ENCODE measurements at places on chromosomes 4 and X.

- DNase-seq, result no peak
These were observed 39.1 kb upstream of the BMP2K start for GRCh38 chr4:78737035-78737434.

- DNase-seq, result no peak
These were observed 32.2 kb downstream of the UNC5C start for GRCh38 chr4:95516528-95517017.

- DNase-seq, result no peak
These were observed 116.2 kb upstream of the STX18 start for GRCh38 chr4:4658052-4658451.

DNA sequence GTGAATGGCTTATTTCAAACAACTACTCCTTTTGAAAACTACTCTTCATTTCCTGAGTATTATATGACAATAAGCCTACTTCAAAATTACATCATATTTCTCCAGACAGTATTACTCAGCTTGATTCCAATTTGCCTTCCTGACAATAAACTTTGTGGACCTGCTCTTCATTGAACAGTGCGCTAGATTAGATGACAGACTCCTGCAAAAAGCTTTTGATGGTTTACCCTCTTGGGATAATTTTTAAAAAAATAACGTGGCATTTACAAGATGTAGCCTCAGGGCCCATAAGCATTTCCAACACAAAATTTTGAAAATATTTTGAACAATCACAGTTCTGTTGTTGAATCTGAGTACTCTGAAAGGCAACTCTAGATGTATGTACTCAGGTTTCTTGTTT is 25.9 kb downstream of the MGAT4D start:
- DNase-seq, result no peak

- no peak for DNase-seq
These were observed 53.9 kb upstream of the TENM3 start for GRCh38 chr4:182189103-182189878.

DNA sequence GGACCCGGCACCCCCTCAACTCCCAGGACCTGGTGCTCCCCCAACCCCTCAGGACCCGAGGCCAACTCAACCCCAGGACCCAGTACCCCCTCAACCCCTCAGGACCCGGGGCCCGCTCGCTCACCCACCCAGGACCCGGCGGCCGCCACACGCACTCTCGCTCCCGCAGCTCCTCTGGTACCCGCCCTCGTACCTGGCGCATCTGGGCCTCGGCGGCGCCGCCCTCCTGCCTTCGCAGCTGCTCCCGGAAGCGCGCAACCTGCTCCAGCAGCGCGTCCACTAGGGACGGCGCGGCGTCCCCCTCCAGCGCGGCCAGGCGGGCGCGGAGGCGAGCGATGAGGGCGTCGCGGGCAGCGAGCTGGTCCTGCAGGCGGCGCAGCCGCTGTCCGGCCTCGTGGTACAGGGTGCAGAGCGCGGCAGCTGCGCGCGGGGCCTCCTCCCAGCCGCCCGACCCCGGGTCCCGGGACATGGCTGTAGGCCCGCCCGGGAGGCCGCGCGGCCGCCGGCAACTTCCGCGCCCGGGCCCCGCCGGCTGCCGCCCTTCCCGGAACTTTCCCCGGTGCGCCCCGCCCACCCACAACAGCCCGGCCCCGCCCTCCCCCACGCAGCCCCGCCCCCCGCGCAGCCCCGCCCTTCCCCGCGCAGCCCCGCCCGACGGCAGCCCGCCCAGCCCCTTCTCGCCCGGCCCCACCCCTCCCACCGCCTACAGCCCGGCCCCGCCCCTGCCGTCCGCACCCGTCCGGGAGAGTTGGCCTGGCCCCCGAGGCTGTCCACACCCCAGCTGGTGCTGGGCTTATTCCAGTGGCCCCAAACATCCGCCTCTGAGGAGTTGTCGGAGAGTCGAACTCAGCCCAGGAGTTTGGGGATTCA is at the start of gene TNIP2:
TNIP2 (minus strand) TSS at position 516 of the 870 bp plus-strand sequence; CDS start at position 469, 47 bp downstream.
- peak; percentile 67 for DNase-seq

GRCh38 chrX:132876523-132877338 is 81.7 kb downstream of the HS6ST2 start:
- DNase-seq, result no peak

DNA sequence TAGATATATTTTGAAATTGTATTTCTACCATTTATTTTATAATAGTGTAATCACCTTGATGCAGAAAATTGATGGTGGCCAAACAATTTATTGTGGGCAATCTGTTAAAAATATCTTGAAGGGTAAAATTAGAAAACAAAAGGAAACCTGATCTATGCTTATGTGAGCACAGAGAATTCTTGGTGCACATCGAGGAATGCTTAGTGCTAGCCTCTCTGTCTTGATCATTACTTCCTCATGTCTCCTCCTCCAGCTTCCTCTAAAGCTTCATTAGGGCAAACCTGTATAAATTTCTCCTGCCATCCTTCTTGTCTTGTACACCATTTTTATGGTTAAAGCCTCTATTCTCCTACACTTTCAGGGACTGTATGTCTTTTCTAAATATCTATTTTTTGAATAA is 725.8 kb downstream of the RAPGEF2 start:
- no peak for DNase-seq

GRCh38 chr4:73505567-73505966 is 24.0 kb downstream of the AFM start:
- DNase-seq, result no peak

DNA sequence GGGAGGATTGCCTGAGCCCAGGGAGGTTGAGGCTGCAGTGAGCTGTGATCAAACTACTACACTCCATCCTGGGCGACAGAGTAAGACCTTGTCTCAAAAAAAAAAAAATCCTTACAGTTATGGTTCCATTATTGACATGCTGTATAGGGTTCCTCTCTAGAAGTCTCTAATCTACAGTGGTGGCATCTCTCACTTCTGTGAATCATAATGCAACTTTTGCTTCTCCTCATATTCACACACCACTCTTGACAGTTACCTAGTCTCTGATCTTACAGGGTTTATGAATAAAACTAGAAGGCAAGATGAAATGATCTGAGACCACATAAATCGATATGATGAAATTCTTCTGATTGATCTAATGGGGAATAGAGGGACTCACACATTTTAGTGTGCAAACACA is 40.6 kb downstream of the DOCK11 start:
- no peak for DNase-seq

- DNase-seq, result no peak
These were observed 30.6 kb downstream of the ARX start for GRCh38 chrX:24985120-24985519.

DNA sequence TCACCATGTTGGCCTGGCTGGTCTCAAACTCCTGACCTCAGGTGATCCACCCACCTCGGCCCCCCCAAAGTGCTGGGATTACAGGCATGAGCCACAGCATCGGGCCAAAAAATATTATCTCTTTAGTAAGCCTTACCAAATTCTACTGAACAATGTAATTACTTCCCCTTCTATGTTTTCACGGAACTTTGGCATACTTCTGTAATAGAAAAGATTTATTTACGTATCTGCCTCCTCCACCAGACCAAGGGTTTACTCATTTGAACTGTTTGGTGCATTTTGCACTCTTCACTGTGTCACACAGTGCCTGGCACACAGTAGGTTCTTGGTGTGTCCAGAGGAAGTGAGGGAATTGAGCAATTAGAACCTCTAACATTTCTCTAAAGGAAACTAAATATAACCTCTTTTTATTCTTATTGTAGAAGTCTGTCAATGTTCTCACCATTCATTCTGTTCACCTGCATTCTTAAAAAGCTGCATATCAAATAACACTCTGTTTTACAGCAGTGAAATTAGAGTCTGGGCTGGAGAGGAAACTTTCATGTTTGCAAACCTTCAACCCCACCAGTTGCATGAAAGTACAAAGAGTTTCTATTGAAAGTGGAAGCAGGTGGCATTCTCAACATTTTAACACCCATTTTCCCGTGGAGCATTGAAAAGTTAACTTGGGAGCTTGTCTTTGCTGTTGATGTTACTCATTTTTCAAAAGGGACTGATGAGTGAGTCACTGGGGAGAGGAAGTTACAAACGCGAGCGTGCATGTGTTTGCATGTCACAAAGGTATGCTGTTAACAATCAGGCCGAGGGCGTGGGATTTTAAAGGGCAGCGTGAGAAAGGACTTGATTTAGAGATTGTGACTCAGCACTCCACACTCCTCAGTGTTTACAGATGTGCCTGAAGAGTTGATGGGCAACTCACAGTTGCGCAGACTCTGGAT is 314.1 kb downstream of the STK32B start:
- DNase-seq, result no peak

GRCh38 chr4:146095091-146095690 is 80.3 kb upstream of the LSM6 start:
- no peak for DNase-seq

DNA sequence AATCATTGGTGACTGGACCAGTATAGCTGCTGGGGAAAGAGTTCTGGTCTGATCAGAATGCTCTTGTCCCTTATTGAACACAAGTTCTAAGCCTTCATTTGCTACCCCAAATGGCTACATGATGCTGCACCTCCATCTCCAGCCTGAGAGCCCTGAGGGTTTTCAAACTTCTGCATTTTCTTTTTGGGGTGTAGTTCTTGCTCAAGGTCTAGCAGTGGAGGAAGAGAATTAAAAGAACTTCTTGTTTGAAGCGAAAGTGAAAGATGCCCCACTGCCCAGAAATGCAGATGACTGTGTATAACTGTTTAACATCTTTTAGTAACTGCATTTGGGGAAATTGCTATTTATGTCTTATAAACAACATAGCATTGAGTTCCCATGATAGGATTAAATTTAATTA is 38.5 kb downstream of the LAMTOR3 start:
- no peak for DNase-seq

DNA sequence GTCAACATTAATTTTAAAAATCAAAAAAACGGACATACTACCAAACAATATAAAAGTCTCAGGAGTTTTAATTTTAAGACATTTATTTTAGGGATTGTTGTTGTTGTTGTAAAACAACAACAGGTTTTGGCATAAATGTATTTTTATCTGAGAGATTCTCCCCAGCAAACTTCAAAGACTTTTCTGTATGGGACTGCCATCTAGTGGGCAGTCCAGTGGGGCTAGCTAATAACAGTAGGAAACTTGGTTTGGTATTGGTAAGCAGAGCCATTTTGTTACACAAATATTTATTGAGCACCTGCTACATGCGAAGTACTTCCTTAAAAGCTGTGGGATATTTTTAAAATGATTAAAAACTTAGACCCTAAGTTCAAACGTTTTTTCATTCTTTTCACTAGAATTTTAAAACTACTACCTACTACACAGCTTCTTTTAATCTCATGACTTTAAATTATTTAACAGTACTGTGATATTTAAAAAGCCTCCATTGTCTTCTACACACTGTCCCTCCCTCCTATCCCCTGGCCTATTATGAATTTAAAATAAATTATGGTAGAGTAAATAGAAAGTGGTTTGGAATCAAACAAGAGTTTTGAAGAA is 1028.4 kb upstream of the INTU start:
- no peak for DNase-seq

DNA sequence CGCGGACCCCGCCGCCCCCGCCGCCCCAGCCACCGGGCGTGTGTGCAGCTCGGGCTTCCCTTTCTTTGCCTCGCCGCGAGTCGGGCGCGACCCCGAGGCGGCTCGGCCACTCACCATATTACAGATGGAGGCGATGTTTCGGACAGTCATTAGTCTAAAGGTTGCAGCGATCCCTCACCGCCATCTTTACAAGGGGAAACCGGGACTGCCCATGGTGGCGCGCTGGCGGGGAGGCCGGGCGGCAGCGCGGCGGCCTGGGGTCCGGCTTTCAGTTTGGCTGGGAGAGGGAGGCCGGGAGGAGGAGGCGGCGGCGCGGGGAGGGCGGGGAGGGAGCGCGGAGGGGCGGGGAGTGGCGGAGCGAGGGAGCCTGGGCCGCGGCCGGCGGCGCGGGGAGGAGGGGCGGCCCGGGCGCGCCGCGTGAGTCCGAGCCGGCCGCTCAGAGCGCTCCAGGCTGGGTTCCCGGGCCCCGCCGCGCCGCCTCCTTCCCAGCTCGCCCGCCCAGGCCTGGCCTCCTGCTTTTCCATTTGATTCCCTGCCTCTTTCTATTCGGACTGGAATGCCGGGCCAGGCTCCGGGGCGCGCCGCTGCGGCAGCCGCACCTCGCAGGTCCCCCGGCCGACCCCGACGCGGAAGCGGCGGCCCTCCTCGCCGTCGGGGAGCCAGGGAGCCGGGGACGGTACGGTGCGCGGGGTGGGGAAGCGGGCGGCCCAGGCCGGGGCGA is at the start of gene USP46:
USP46 (minus strand) TSS at position 301 of the 721 bp plus-strand sequence; CDS start at position 150, 151 bp downstream.
- peak; percentile 32 for DNase-seq

DNA sequence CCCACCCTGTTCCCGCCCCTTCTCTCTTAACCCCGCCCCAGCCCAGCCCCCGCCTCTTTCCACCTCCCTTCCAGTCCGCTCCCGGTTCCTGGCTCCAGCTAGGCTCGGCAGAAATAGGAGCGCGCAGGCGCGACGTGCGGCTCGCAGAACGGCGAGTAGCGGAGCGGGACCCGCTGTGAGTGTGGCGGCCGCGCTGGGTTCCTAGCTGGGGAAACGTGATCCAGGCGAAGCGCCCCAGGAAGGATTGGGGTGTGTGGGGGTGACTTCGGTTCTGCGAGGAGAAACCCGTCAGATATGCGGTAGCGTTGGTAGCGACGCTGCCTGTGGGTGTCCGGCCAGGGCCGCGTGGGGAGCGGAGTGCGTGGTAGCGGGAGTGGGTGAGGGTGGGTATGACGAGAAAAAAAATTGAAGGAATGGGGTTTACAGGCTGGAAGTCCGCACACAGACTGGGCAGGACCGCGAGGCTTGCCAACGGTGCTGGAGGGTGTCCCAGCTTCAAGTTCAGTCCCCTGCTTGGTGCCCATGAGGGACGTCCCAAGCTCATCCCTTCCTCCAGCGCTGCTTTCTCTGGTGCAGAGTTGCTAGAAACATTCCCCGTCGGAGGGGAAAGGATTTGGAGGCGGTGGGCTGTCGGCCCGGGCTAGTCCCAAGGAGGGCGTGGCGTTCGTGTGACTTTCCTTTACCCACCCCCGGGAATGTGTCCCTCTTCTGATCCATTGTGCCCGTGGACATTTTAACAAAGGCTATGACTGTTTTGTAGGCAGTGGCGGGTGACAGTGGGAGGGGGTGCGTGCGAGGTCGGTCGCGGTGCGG is at the start of gene PRRG1:
PRRG1 (plus strand) TSS at position 144 of the 813 bp plus-strand sequence. CDS start 56,886 bp downstream, outside the sequence.
- DNase-seq, result no peak

- no peak for DNase-seq
These were observed 17.3 kb downstream of the FNIP2 start for GRCh38 chr4:158786121-158786601.
